ENCODE measurements at places on chromosomes 16 and 17.

- no peak for DNase-seq
Observed at GRCh38 chr17:50108556-50108955, 13.4 kb downstream of the PDK2 start.

DNA sequence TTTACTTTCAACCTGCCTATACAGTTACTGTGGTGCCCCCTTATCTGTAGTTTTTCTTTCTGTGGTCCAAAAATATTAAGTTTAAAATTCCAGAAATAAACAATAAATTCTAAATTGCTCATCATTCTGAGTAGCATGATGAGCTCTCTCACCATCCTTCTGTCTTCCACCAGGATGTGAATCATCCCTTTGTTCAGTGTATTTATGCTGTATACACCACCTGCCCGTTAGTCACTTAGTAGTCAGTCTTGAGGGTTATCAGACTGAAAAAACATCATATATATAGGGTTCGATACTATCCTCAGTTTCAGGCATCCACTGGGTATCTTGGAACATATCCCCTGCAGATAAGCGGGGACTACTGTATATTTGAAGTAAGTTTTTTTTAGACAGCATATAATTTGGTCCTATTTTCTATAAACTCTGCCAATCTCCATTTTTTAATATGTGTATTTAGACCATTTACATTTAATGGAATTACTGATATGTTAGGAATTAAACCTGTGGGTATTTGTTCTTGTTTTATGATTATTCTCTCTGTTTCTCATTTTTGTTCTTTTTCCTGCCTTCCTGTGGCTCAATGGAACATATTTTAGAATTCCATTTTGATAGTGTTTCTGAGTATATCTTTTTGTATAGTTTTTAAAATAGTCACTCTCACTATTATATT is 31.0 kb downstream of the TBX21 start:
- no peak for DNase-seq

DNA sequence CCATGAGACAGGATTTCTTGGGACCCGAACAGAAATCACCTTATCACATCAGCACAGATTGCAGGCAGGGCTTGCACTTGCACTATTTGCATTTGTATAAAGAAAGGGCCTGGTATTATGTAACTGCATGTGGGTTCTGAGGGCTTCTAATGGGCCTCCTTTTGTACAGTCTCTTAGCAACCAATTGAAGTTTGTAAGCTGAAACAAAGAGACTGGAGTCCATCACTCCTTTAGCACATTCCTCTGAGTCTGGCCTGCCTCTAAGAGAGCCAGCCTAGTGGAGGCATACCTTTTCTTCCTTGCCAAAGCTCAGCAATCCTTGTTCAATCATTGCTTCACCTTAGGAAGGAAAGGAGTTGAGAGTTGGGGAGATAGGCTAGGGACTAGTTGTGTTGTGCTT is 387.1 kb downstream of the XYLT1 start:
- DNase-seq, result no peak

GRCh38 chr17:68019336-68019674 is 16.2 kb upstream of the KPNA2 start:
- no peak for DNase-seq

- peak; percentile 56 for DNase-seq
Observed at GRCh38 chr16:57303021-57303909, 18.8 kb upstream of the PLLP start.

GRCh38 chr16:73306901-73307413 is 259.0 kb upstream of the ZFHX3 start:
- no peak for DNase-seq

- DNase-seq, result no peak
Observed at GRCh38 chr17:9928601-9929333, 23.7 kb upstream of the RCVRN start.

DNA sequence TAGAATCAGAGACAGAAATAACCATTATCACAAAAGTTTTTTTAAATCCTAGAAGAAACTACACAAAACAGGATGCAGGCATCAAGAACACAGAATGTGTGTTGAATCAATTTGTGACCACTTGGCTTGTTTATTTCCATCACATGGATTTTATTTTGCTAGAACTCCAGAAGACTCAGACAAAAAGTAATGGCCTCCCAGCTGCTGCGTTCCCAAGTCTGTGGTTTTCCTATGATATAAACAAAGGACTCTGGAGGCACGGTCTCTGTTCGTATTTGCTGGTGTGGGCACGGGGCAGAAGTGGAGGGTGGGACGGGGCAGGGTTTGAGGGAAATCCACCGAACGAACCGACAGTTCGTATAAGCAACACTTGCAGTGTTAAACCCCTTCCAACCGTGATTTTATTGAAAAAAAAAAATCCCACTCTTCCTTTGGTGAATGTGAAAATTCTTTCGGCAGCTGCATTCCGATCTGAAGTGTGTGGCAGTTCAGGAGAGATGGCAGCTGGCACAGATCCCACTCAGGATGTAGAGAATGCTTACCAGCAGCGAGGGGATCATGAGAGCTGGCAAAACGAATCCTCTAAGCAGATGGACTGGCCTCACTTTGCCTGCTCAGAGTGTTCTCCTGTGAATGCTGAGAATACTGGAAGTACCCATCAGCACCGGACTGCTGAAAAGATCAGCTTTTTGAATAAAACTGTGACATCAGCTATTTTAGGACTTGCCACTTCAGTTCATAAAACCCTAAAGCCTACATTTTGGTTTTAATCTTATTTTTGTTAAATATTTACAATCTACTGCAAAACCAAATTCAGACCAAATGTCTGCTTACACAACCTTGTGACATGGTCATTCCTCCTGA is 165.2 kb downstream of the VPS53 start:
- DNase-seq, result no peak

DNA sequence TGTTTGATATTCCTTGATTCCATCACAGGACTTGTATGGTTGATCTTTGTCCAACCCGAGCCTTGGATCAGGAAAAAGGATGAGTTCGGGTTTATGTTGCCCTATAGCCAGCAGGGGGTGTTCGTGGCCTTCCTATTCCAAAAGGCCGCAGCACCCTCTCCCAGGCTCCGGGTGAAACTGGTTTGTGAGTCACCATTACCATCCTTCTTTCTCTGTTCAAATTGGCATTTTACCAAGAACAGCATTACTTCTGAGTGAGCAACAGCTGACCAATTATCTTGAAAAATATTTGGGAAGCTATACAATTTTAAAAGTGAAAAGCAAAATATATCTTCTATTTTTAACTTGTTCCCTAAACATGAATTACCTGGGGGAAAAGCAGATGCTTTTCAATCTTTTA is 24.3 kb upstream of the KRT20 start:
- peak; percentile 94 for DNase-seq

- DNase-seq, result no peak
Observed at GRCh38 chr16:55955424-55955823, 80.3 kb upstream of the CES5A start.

- DNase-seq, result no peak
Observed at GRCh38 chr17:81282876-81283275, 12.2 kb downstream of the SLC38A10 start.

DNA sequence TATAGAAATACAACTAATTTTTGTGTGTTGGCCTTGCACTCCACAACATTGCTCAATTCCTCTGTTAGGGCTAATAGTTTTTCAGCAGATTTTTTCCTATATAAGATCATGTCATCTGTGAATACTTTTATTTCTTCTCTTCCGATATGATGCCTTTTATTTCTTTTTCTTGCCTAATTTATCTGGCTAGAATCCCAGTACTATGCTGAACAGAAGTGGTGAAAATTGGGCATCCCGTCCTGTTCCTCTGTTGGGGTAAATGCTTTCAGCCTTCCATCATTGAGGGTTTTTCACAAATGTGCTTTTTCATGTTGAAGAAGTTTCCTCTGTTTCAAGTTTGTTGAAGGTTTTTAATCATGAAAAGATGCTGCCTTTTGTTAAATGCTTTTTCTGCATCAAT is 22.7 kb upstream of the TNFRSF13B start:
- no peak for DNase-seq

DNA sequence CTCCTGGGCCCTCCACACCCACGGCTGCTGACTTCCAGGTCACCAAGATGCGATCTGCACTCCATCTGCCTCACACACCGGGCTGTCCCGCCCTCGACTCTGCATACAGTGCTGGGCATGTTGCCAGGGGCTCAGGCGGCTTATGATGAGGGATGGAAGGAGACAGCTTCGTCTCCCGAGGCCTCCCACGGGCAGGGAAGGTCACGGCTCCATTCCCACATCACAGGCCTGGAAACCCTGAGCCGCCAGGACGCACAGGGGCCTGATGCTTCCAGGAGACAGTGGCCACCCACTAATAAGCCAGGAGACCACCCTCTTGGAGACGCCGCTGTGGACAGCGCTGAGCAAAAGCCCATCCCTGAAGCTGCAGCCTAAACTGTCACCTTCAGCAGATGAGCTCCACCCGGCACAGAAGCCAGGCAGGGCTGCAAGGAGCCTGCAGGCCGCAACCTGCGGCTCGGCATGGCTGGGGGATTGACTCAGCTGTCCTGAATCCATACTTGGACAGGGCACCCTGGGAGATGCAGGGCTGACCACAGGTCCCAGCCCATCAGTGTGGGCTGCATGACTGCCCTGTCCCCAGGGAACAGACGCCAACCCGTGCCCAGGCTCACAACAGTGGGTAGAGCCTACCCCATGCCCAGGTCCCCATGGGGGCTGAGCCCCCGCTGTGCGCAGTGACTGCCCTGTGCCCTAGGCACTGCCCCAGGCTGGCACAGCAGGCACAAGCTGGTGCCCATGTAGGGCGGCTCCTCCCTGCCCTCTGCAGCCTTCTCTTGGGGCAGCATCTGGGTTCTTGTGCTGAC is 34.4 kb downstream of the SLC7A5 start:
- no peak for DNase-seq

DNA sequence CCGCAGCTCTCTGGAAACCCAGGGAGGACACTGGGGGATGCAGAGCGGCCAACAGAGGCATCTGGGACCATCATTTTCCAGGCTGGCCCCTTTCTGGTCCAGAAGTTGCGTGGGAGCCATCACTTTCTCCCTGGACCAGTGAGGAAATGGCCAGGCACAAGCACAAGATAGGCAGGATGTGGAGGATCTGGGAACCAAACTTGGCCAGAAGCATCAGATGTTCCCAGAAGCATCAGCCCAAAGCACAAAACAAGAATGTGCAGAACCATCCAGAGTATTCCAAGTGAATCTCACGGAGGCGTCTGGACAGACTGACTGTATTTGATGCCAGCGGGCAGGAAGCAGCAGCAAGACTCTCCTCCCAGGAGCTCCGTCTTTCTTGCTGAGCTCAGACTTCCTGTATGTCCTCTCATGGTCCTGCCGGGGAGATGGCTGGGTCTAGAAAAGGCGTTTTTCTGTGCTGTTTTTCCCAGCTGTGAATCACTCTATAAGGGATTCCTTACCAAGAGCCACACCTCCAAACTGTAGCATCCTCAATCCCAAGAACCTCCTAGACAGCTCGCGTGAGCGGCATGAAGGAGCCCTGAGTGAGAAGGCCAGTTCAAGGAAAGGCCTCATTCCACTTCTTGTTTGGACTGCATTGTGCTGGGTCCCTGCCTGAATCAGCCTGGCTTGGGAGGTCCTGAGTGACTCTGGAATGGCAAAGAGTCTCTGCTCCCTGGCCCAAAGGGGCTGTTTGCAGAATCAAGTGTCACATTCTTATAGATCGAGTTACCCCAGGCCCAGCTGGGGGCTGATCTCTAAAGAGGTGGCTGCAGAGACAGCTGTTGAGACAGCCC is 49.5 kb upstream of the MTSS2 start:
- no peak for DNase-seq

GRCh38 chr16:75280331-75280804 is 28.9 kb upstream of the BCAR1 start:
- no peak for DNase-seq

GRCh38 chr17:50624321-50624934 is 10.3 kb upstream of the ABCC3 start:
- DNase-seq, result no peak

- no peak for DNase-seq
Observed at GRCh38 chr16:19841184-19841583, 43.5 kb downstream of the GPRC5B start.

- DNase-seq, result no peak
Observed at GRCh38 chr17:77395501-77396048, 254.8 kb downstream of the SEC14L1 start.

GRCh38 chr17:41540921-41541625 is 13.0 kb upstream of the KRT19 start:
- no peak for DNase-seq

GRCh38 chr16:933581-933980 is 37.2 kb downstream of the LMF1 start:
- DNase-seq, result no peak

DNA sequence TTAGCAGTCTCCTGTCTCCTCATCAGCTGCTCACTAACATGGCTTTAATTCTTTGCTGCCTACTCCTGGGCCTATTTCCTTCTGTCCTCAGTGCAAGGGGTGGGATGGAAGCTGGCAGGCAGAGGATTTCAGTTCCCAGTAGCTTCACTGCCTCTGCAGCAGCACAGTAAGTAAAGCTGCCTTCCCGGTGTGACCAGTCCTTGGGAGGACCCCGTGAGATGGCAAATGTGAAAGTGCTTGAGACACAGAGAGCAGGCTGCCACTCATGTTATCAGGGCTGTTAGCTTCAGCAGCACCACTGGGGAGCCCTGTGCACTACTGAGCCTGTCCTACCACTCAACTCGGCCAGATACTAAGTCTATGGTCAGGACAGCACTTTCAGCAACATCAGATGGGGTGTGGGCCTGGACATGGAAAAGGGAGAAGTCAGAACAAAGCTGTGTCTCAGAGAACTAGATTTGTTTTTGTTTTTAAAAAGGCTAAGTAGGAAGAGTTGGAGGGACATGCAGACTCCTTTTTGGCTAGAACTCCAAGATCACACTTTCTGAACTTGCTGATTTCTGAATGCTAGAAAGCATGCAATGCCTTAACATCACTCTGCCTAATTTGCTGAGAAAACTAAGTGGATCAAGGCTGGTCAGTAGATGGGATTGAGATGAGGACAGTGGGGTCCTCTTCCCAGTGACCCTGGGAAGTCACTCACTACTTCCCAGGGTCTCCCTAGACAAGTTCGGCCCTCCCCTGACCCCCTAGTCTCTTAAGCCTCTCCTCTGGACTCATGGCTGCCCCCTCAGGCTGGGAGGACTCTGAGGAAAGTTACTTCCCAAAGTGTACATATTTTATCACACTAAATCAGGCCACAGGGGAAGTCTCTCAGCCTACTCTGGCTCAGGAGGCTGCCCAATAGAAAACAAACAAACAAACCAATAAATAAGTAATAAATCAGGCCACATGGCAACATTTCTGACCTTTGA is 1.1 kb downstream of the ACSF2 start:
- no peak for DNase-seq

DNA sequence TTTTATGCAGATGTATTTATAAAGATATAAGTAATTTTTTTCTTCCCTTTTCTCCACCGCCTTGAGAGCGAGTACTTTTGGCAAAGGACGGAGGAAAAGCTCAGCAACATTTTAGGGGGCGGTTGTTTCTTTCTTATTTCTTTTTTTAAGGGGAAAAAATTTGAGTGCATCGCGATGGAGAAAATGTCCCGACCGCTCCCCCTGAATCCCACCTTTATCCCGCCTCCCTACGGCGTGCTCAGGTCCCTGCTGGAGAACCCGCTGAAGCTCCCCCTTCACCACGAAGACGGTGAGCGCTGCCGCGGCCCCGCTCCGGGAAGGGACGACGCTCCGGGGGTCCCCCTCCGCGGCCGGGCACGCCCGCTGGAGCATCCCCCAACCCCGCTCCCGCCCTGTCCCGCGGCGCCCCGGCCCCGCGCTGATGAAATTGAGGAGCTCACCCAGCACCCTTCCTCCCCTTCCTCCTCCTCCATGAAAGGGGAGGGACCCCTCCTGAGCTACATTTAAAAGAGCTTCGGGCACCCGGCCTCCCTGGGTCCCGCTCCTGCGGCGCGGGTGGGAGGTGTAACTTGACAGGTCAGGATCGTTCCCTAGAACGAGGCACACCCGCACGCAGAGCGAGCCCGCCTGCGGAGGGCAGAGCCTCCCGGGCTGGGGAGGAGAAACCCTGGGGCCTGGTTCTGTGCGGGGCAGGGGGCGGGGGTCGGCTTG is 706 bp downstream of the HLF start:
- no peak for DNase-seq

Measured in vagina (tissue), 2 donors.